Activated naive CD4-positive, alpha-beta T cell treated with Interleukin-2 at 50 U/mL for 16 hours (primary cell): ENCODE measurements at places on chromosomes 2 and 18.

DNA sequence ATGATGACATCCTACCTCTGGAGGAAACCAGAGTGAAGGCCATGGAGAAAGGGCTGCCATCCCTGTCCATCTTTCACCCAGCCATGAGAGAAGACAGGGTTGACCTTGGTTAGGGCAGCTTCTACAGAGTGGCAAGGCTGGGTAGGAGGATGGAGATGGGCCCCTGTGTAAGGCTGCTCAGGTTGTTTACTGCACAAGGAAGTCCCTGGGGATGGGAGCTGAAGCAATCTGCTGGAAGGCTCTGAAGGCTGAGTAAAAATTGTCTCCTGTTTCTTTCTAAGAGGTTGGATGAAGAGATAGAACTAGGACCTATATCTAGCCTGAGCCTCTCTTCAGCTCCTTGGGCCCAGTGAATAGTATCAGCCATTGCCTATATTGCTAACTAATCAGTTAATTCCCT is 14.4 kb downstream of the ELMOD3 start:
- DNase-seq: no peak

- DNase-seq: no peak
Observed at GRCh38 chr2:196985511-196986183, 59.1 kb upstream of the PGAP1 start.

DNA sequence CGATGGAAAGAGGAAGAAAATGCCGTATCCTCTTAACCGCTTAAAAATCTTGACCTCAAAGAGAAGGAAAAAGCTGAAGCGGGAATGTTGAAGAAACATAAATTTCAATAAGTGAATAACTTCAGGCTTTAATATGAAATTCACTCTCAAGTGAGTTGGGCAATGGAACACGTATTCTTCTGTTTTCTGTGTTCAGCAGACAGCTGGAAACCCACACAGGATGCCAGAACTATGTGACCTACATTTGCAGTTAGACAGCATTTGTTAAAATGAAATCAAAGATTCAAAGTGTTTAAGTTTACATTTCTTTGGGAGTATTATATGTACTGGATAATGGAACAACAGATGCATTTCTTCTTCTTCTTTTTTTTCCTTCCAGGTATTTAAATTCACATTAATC is 80.5 kb upstream of the SPATS2L start:
- no peak for DNase-seq

GRCh38 chr2:28128281-28128950 is 237.9 kb downstream of the BABAM2 start:
- DNase-seq: no peak

- no peak for DNase-seq
Observed at GRCh38 chr18:3401669-3402620, 48.0 kb upstream of the TGIF1 start.

DNA sequence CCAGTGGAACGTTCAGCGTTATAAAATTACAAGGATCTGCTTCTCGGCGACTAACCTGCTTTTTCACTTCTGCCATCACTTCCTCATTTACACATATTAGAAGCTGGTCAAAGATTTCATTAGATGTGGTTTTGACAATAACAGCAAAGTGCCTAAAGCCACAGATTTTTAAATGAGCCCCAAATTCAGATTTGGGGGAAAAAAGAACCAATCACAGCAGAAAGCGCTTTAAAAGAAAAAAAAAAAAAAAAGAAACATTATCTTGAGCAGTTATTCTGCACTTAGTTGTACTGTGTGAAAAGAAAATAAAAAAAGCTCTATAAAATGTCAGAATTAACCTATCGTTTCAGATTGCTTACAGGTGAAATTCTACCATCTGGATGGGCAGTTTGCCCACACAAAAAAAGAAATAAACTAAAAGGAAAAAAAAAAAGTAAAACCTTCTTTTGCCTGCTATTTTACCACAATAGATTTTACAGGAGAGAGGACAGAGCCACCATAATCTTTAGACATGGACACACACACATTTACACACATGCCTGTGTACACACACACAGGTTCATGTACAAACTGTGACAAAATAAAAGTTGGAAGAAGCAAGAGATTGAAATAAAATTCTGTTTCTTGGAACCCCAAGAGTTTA is 167.2 kb downstream of the TCF4 start:
- DNase-seq: no peak

DNA sequence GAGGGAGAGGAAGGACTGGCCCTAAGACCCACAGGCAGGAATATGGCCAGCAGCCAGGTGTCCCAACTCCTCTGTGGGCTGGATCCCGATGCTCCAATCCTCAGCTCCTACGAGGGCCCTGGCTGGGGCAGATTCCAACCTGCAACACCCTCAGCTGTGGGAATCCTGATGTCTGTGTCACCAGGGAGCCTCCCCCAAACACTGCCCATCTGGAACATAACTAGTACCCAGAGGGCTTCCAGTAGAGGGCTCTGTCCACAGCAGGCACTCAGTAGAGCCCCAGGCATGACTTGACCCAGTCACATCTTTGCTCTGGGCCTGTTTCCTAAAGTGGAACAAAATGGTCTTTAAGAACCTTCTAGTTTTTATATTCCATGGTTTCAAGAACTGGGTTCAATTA is 20.6 kb upstream of the LOXHD1 start:
- DNase-seq: no peak

DNA sequence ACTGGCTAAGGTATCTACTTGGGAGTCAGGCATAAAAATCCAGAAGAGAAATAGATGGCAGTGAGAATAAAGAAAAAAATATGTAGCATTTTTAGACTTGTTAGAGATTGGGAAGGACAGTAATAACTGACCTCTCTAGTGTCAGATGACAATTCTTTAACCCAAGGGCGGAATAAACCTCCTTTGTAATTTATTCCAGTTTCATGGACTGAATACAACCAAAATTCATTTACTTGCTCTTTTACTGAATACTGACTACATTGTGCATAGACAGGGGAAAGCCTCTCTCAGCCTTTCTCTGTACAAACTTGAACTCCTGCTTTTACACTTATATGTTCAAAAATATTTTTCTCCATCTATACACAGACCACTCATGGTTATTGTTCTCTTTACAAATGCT is 475.3 kb upstream of the RAB12 start:
- DNase-seq: no peak

GRCh38 chr2:73415906-73416305 is 30.3 kb downstream of the ALMS1 start:
- DNase-seq: no peak

DNA sequence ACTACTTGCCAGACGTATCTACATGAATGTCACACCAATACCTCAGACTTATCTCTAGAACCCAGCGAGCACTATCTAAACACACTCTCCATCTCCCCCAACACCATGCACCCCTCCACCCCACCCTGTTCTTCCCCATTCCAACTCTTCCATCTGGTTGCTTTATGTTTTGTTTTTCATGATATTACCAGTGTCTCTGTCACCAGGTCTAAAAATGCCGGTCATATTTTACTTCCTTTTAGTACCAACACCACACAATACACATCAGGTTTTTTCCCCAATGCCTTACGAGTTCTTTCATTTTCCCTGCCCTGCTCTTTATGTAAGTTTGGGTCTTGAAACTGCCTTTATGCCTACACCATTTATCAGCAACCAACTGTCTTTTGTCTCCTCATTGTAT is 10.2 kb upstream of the ITGA4 start:
- DNase-seq: no peak

DNA sequence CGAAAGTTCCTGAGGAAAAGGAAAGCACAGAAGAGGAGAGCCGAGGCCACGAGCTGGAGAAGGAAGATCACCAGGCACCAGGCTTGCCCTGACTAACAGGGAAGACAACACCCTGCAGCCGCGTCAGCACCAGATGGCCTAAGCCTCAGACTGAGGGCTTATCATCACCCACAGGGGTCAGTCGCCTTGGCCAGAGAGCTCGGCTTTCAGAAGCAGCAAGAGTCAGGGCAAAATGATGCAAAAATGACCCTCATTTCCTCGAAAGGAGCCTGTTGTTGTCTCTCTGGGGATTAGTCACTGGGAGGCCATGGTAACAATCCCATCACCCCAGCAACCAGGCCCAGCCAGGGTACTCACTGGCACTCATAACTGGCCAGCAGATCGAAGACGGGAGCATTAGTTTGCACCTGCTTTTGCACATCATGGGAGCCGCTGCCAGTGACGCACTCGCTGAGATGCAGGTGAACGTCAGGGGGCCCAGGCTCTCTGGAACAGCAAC is 42.7 kb upstream of the ZFP36L2 start:
- no peak for DNase-seq

GRCh38 chr2:231161877-231162329 is 36.5 kb upstream of the ARMC9 start:
- DNase-seq: no peak

GRCh38 chr2:217741381-217741955 is 261.3 kb downstream of the TNS1 start:
- no peak for DNase-seq

- DNase-seq: no peak
Observed at GRCh38 chr2:10348891-10349290, 46.2 kb downstream of the HPCAL1 start.

DNA sequence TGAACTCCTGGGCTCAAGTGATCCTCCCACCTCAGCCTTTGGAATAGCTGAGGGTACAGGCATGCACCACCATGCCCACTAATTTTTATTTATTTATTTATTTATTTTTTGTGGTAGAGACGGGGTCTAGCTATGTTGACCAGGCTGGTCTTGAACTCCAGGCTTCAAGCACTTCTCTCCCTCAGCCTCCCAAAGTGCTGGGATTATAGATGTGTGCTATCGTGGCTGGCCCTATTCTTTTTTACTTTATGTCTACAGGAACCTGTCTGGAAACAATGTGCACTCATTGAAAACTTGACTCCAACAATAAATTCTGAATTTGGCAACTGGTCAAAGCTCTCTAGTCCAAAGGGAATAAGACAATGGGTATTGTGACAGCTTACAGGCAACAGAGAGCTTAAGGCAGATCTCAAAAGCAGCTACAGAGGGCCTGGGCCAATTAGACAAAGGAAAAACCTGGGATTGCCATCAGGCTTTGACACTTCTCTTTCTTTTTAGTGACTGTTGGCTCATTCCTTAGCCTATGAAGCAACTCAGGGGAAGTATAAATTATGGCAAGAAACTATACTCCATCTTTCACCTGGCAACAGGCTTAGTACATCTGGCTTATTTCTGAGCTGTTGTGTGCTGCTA is 55.1 kb upstream of the RAPGEF4 start:
- no peak for DNase-seq

DNA sequence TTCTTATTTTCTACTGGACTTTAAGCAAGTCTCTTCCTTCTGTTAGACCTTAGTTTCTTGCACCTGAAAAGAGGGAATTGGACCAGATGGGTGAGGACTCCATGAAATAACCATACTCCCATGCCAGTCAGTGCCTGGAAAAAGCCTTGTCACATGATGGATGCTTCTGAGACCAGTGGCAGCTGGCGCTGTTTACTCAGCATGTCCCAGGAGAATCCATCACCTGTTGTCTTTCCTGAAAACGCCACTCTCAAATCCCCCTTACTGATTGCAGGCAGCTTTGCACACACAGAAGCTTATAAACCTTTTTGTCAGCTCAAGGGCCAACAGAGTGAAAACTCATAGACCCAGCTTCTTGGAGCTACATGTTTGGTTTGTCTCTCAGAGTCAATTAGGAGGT is 117.6 kb downstream of the POLE4 start:
- no peak for DNase-seq

GRCh38 chr2:224039080-224039769 is at the start of gene SERPINE2:
TSS of gene SERPINE2 (minus strand) at chr2:224039286. CDS start at chr2:224001900, 37,386 bp downstream.
- DNase-seq: peak; percentile 20

DNA sequence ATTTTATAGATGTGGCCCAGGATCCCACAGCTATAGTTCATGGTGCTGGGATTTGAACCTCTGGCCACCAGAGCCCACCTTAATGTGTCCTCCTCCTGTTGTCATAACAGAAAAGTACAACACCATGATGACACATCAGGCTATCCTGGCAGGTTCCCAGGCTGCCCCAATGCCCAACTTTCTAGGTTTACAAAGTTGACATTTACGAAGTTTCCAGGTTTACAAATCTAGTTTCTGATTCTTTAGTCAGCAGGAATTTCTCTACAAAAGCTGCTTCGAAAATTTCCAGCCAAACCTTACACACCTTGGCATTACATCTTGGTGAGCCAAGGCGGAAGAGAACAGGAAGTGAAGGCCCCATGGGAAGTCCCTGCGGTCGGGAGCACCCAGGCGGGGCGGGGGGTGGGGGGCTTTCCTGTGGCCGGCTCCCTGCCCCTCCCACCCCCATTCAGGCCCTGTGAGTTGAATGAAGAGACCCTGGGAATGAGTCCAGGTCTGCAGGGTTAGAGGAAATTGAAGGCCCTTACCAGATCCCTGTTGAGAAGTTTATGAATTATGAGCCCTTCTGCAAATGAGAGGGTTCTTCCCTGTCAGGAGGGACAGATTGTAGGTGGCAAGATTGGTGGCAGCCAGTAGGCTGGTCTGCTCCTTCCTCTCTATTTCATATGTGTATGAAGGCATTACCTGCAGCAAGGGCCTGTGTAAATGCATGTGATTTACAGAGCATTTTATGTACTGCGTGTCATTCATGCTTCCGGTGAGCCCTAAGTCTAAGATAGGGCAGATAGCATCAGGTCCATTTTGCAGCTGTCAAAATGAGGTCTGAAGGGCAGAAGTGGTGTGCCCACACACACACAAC is 11.1 kb upstream of the IL1RN start:
- DNase-seq: no peak

GRCh38 chr18:55280503-55280902 is 307.5 kb downstream of the TCF4 start:
- no peak for DNase-seq

GRCh38 chr2:223920109-223920508 is 25.0 kb downstream of the WDFY1 start:
- DNase-seq: no peak

DNA sequence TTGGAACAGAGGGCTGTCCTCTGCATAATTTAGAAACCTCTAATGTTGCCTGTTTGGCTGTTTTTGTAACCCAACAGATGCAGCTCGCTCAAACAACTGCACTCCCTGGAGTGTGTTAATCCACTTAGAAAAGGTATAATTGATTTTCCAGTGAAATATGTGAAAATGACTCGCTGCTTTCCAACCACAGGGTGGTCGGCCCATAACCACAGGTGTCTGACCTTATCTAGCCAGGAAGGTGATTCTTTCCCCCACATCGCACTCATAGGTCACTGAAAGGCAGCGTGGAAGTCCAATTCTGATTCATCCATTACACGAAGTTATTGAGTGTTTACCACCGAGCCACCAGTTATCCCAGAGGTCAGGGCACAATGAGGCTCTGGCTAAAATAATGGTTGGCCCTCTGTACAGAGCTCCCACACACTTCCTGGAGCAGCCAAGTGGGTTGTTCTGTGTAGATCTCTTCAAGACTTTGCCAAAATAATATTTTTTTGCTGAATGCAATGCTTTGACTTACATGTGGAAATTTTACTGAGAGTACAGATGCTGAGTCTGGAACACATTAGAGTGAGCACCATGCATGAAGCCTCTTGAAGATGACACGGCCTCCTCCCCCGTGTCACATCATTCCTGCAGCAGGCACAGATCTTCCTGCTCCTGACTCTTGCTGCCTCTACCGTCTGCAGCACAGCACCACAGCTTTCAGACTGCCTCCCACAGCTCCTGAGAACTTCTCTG is 396.2 kb downstream of the ZNF516 start:
- DNase-seq: no peak

- DNase-seq: no peak
Observed at GRCh38 chr2:10647886-10648605, 41.7 kb downstream of the NOL10 start.
